Stimulated activated CD4-positive, alpha-beta T cell treated with anti-CD3 and anti-CD28 coated beads, Interleukin-15, amount 100 ng/mL, for 48 hours (primary cell): ENCODE measurements at places on chromosomes 5 and 9.
A peak's percentile ranks its signal among the peaks of the same experiment; 100 is the strongest.

- no peak for DNase-seq
Measured at GRCh38 chr5:137264573-137264972, 234.6 kb downstream of the SPOCK1 start.

GRCh38 chr9:21591221-21592062, 109.3 kb upstream of the IFNE start:
- DNase-seq = peak; percentile 50

DNA sequence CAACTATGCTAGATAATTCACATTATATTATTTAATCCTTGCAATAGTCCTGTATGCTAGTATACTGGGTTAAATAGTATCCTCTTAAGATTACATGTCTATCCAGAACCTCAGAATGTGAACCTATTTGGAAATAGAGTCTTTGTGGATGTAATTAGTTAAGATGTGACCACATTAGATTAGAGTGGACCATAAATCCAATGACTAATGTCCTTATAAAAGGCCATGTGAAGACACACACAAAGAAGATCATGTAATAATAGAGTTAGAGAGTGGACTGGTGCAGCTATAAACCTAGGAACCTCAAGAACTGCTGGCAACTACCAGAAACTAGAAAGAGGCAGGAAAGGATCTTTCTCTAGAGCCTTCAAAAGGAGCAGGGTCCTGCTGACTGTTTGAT, 263.6 kb upstream of the PTGER4 start:
- no peak for DNase-seq

DNA sequence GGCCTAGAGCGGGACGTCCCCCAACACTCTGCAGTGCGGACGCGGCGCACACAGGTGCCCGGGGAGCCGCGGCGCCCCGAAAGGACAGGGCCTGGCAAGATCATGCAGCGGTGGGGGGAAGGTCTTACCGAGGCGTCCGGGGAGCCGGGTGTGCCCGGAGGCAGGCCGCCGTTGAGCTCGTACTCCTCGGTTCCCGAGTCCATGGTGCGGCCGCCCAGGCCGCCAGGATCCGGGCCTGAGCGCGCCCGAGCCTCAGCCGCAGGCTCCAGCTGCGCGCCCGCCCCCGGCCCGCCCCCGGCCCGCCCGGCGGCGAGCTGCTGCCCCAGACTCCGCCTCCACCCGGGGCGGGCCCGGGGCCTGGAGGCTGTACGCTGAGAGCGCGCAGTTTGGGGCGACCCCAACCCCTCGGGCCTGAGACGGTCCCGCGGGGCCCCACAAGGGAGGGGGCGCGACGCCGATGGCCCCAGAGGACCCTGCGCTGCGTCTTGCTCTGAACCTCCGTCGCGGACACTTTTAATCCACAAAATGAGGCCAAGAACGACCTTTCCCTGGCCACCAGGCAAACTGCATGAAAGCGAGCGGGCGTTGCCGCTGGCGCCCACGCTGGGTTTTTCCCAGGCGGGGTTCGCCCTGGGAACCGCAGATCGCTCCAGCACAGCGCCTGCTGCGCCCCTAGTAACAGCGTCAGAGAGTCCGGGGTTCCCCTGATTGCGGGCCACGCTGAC, at the start of gene NINJ1:
NINJ1 (minus strand) TSS at position 237 of the 725 bp plus-strand sequence; CDS start at position 203, 34 bp downstream.
- DNase-seq = peak; percentile 63

GRCh38 chr5:177142098-177142611, 8.6 kb downstream of the NSD1 start:
- no peak for DNase-seq

DNA sequence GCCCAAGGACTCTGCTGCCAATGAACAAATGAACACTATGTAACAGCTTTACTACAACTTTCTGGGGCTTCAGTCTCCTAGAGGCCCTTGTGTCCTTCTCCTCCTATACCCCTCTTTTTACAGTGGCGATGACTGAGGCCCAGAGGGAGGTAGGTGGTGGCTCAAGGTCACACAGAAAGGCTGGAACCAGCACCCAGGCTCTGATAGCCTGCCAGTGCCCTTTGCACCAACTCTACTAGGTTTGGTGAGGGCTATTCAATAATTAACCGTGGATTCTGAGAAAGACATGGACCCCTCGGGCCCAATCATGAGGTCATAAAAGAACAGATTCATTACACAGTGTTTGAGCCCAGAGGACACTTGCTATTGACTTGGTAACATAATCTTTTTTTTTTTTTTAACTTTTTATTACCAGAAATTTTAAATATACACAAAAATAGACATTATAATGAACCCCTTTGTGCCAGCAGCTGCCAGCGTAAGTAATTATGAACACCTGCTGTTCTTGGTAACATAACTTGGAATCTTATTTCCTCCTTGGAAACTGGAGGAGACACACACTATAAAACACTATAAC, 6.1 kb upstream of the ALDH1B1 start:
- DNase-seq = no peak

GRCh38 chr9:74498621-74499095, 1.5 kb downstream of the RORB start:
- DNase-seq = no peak

DNA sequence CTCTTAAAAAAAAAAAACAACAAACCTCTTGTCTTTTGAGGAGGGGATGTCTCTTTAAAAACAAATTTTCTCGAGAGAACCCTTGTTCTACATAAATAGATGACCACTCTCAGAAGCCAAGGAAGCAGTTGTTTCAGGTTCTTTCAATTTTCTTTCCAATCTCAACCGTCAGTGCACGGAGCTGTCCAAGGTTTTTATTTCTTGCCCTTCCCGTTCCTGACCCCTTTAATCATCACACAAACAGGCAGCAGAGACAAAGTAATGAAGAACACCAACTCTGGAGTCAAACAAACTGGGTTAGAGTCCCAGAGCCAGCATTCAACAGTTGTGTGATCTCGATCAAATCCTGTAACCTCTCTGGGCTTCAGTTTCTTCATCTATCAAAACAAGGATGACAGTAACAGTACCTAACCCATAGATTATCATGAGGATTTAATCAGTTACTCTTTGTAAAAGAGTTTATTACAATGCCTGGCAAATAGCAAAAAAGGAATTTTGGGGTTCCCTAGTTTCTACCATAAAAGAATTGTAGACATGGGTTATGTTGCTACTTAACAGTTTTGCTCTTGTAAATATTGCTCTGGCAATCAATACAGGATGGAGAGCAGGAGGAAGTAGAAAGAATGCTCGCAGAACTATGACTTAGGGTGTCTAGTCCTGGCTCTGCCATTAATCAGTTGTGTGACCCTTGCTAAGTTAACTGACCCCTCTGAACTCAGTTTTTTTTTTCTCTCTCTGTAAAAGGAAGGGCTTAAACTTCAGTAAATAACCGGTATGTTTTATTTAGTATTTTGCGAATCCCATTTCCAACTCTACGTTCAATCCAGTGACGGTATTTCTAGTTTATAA, 1.0 kb upstream of the NIM1K start:
- DNase-seq = no peak

- DNase-seq = no peak
Measured at GRCh38 chr9:36192196-36192595, 1.5 kb downstream of the CLTA start.

- DNase-seq = no peak
Measured at GRCh38 chr5:167049771-167050567, 1241.5 kb upstream of the WWC1 start.

DNA sequence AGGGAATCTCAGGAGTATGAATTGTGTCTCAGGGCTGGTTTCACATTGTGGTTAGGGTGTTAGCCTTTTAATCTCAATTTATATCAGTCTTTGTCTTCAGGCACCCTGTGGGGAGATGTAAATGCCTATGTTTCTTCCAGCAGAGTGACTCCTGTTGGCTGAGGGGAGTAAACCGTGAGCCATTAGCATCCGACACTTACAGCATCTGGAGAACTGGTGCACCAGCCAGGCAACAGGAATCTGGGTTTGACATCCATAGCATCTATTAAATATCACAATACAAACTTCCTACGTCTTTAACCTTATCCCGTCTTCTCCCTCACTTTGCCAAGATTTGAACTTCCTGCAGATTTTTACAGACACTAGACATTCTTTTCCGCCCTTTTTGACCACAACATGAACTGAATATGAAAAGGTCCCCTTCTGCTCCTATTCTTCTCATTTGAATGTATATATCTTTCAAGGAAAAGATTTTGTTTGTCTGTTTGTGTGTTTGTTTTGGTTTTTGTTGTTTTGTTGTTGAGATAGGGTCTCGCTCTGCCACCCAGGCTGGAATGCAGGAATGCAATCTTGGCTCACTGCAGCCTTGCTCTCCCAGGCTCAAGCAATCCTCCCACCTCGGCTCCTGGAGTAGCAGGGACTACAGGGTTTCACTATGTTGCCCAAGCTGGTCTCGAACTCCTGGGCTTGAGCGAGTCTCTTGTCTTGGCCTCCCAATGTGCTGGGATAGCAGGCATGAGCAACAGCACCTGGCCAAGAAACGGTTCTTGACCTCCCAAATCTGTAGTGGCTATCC, 626.2 kb downstream of the TLR4 start:
- no peak for DNase-seq

- no peak for DNase-seq
Measured at GRCh38 chr5:140146523-140146842, 20.7 kb downstream of the IGIP start.

DNA sequence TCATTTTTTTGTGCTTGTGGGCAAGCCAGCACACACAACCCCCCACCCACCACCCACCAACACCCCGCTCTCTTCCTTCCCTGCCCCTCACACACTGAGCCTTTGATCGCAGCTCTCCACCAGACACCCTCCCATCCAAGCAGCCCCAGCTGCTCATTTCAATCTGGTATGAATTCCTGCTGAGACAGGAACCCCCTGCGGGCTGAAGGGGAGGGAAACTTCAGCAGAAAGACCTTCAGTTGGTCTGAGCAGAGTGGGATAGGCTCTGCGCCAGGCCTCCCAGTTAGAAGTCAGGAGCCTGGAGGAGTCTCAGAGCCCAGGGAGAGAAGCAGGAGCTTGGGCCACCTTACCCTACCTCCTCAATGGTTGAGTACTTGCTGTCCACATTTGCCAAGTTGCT, 7.2 kb downstream of the PCDHGC5 start:
- DNase-seq = no peak

DNA sequence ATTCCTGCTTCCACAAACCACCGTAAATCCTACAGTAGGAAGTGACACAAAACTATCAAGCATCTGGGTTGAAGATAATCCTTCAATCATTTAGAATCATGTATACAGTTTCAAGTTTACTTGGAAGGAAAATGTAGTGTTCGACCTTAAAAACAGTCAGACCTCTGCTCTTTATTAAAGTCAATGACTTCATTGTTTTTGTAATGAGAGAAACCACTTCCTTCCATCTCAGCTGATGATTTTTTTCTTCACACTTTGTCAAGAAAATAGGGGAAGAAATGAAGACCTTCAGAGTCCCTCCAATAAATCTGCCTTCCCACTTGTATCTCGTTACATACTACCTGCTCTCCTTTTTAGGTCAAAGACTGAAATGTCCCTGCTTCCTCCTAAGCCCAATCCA, 30.1 kb downstream of the TUSC1 start:
- no peak for DNase-seq

GRCh38 chr9:128340691-128341434, 536 bp downstream of the SLC27A4 start:
- DNase-seq = no peak

- peak; percentile 96 for DNase-seq
Measured at GRCh38 chr9:136363106-136363948, at the start of gene DNLZ. DNLZ (minus strand) TSS chr9:136363744; CDS start chr9:136363714, 30 bp downstream.

DNA sequence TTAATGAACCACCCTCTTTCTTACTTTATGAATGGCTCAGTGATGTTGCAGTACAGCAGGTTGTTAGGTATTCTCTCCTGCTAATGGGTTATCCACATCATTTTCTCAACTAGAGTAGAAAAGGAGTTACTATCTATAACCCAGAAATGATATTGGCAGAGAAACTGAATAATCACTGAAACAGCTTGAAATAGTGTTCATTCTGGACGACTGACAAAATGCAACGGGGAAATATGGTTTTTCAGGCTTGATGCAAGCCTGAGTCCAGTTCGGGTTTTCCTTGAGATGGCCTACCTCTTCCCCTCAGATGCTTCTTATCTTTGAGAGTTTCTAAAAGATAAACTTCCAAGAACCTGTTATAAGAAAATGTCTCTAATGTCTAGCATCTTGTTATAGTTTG, 187.3 kb downstream of the RAB3C start:
- no peak for DNase-seq

GRCh38 chr5:53257806-53258373, 148.3 kb upstream of the MOCS2 start:
- DNase-seq = no peak

DNA sequence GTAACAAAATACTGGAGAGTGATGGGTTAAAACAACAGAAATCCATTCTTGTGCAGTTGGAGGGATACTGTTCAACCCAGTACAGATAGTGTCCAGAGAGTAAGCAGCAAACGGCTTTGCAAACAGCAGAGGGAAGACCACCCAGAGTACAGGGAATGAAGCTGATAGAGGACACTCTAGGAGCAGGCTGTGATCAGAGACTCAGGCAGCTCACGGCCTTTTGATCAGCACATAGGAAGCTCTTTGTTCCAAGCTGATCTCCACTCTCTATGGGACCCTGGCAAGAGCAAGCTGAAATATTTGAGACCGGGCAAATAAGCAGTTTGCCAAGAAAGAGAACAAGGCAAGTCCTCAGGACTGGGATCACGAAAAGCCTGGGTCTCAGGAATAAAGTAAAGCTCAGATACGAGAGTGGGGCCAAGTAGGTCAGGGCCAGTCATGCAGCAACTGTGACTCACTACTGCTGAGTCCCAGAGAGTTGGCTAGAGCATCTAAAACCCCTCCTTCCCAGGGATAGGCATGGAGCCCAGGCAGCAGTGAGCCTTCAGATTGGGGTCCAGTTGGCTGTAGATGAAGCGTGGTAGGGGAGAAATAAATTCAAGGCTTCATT, 52.4 kb downstream of the MELK start:
- DNase-seq = no peak

DNA sequence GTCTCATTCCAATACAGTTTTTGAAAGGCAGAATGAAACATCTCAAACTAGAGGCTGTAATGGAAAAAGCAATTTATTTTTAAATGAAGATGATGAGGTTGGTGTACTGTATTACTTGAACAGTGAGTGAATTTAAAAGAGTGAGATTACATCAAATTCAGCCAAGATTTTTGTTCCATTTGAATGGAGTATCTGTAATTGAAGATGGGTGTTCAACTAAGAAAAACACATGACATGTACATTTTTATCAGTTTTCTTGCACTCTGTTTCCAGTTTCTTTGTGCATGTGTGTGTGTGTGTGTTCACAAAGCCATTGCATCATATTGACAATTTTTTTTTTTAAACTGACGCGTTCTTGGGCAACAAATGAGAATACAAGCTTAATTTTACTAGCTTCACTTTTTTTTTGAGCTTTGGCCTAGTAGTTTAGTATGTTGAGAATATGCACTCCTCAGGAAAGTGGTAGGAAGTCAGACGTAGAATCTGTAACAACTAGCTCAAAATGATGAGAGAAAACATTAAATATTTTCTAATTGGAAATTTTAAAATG, 243.5 kb downstream of the MAST4 start:
- DNase-seq = no peak

GRCh38 chr5:10034001-10034400, 215.7 kb downstream of the ATPSCKMT start:
- DNase-seq = no peak

GRCh38 chr5:37226377-37226776, 22.8 kb downstream of the CPLANE1 start:
- no peak for DNase-seq

DNA sequence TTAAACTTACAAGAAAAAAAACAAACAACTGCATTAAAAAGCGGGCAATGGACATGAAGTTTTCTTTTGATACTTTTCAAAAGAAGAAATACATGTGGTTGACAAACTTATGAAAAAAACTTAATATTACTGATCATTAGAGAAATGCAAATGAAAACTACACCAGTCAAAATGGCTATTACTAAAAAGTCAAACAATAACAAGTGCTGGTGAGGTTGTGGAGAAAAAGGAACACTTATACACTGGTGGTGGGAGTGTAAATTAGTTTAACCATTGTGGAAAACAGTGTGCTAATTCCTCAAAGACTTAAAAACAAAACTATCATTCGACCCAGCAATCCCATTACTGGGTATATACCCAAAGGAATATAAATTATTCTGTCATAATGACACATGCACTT, 311.6 kb downstream of the ISL1 start:
- DNase-seq = no peak
